ENCODE measurements at places on chromosomes 4 and X.

GRCh38 chr4:185309770-185310169, 86.0 kb downstream of the LRP2BP start:
- DNase-seq: no peak

DNA sequence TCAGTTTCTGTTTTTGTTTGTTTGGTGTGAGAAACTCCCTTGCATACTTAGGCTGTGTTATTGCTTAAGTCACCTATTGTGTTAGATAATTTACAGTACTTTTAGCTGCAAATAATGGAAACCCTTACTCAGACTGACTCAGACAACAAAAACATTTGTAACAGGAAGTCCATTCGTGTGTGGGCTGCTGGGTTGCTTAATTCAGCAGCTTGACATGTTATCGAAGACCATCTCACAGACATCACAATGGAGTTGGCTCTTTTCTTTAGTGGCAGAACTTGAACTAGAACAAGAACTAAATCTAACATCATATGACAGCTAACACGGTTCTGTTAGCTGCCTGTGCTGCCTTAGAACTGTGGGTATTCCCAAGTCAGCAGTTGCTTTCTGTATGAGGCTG, 9.9 kb upstream of the GABRE start:
- no peak for DNase-seq

DNA sequence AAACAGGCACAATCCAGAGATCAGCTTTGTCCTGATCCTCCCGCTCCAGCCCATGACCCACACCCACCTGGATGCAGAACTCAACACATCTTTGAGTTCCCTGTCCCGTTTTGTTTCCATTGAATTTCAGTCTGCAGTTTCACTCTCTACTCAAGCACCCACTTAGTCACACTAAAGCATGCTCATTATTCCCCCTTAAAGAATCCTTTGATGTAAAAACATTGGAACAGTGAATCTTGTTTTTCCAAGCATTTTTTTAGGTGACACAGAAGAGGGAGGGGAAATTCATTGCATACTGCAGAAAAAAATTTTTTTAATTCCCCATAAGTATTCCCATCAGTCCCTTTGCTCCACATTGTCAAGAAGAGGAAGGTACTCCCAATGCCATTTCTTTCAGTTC, 249.7 kb upstream of the TTC29 start:
- no peak for DNase-seq

GRCh38 chr4:83780053-83780733, 244.3 kb downstream of the GPAT3 start:
- no peak for DNase-seq
